ENCODE measurements at places on chromosomes 5 and 9.

DNA sequence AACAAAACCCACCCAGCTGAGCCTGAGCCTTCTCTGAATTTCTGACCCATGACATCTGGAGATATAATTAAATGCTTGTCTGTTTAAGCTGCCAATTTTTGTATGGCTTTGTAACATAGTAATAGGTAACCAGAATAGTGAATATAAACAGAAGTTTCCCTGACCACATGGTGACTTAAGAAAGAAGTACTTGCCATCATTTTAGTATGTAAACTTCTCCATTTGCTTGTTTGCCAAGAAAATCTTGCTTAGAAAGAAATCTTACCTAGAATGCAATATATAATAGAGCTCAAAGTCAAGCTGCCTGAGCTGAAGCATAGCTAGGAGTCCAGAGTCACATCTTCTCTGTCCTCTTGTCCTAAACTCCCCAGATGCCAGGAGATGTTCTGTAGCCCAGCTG, 117.0 kb downstream of the PCSK1 start:
- no peak for DNase-seq

DNA sequence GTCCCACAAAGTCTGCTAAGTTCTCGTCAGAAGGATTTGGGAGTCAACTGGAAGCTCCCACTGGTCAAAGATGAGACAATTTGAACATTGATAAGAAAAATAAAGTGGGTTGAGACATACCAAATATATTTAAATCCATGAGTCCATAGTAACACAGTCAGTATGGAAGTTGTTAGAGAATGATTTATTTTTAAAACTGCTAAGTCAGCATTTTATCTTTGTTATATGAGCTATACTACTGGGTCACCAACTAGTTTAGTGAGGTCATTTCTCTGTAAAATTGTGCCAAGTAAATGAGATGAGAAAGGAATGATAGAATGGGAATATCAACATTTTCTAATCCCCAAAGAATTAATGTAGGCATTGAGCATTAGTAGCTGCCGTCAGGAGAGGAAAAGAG, 60.2 kb downstream of the UHRF2 start:
- DNase-seq, result no peak

DNA sequence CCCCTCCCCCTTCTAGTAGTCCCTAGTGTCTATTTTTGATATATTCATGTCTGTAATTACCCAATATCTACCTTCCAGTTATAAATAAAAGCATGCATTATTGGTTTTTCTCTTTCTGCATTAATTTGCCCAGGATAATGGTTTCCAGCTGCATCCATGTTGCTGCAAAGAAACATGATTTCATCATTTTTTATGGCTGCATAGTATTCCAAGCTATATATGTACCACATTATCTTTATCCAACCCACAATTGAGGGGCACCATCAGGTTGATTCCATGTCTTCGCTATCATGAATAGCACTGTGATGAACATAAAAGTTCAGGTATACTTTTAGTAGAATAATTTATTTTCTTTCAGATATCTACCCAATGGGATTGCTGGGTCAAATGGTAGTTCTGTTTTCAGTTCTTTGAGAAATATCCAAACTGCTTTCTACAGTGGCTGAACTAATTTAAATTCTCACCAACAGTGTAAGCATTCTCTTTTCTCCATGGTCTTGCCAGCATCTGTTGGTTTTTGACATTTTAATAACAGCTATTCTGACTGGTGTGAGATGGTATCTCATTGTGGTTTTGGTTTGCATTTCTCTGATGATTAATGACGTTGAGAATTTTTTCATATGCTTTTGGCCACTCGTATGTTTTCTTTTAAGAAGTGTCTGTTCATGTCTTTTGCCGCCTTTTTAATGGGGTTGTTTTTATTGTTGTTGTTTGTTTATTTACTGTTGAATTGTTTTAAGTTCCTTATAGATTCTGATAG, 746.1 kb upstream of the MEF2C start:
- DNase-seq, result no peak

- no peak for DNase-seq
Measured at GRCh38 chr5:82635561-82636288, 357.6 kb upstream of the RPS23 start.

DNA sequence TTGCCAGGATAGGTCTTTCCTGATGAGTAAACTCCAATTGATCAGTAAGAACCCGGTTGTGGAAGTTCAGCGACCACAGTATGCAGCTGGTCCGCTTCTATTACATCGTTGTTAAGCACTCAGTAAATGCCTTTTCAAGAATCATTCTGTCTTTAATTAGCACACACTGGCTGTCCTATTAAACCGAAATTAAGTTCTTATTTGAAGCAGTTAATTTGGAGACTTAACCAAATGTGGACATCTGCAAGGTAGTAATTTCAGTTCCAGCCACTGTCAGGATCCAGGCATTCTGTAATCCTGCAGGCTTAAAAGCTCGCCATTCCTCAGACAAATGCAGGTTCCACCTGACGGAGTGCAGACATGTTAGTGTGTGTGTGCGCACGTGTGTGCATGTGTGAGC, 254.6 kb downstream of the IRX2 start:
- DNase-seq, result no peak

- DNase-seq, result peak; percentile 34
Measured at GRCh38 chr9:34744295-34745221, 34.6 kb upstream of the CCL21 start.

- no peak for DNase-seq
Measured at GRCh38 chr9:125739436-125739835, 7.7 kb upstream of the PBX3 start.

- DNase-seq, result no peak
Measured at GRCh38 chr5:124650147-124650561, 96.3 kb downstream of the ZNF608 start.

- DNase-seq, result no peak
Measured at GRCh38 chr5:93243481-93243880, 337.5 kb downstream of the NR2F1-AS1 start.

DNA sequence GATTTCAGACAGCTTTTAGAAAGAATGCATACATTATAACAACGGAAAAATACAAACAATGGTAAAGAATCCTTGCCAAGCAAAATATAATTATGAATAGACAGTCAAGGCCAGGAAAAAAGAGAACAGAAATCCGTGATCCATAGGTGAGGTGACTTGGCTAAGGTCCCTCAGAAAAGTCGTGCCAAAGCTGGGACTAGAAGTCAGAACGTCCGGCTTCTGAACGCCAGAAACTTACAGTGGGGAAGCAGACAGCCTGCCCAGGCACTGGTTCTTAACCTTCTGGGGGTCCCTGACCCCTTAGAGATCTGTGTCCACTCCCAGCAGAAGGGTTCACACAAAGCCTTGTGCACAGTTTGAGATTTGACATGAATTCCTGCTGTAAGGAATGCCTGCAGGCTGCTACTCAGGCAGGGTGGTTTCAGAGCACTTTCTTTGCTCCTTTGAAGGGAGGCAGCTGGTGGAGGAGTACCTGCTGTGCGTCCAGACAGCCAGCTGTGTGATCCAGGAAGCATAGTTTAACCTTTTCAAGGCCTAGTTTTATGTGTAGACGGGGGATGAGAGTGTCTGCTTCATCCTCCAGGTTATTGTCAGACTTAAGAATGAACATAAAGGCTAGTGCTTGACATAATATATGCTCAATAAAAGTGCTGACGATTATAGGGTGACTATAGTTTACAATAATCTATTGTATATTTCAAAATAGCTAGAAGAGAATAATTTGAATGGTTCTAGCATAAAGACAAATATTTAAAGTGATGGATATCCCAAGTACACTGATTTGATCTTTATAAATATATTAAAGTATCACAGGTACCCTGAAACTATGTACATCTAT, 852 bp downstream of the ARHGEF37 start:
- DNase-seq, result peak; percentile 43

DNA sequence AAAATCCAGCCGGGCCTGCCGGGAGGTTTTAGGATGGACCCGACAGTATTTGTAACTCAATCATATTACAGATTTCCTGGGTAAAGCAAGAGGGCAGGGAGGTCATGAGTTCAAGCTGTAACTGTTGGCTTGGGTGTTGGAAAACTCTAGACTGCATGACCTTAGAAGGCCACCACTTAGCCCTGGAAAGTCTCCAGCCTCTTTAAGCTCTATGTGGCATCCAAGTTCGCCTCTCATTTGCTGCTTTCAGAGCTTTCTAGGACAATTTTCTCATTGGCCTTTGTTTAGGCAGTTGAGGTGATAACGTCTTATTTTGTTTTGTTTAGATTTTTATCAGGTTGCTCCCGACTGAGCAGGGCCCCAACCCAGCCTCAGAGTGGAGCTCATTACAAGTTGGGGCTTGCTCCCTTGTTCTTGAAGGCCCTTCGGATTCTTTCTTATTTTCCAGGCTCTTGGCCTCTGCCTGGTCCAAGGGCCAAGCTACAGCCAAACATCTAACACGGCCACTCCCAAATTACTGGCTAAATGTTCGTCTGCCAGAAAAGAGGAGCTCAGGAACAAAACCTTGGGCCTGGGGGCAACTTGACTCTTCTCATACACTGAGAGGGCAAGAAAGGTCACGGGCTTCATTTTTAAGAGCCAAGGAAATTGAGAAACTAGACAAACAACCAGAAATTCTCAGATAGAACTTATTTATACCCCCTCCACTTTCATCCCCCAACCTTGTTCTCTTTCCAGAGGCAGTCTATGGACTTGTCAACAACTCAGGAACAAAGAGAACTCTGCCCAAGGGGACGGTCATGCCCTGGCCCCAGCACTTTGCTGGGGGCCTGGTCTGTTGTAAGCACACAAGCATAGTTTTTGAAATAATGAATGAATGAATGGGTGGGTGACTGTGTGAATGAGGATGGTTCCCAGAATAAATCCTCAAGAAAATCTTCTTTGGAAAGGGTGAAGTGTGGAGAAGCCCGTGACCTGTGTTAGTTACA, 526.9 kb downstream of the BNC2 start:
- DNase-seq, result peak; percentile 45

- DNase-seq, result no peak
Measured at GRCh38 chr9:37408933-37409710, 13.4 kb upstream of the GRHPR start.

DNA sequence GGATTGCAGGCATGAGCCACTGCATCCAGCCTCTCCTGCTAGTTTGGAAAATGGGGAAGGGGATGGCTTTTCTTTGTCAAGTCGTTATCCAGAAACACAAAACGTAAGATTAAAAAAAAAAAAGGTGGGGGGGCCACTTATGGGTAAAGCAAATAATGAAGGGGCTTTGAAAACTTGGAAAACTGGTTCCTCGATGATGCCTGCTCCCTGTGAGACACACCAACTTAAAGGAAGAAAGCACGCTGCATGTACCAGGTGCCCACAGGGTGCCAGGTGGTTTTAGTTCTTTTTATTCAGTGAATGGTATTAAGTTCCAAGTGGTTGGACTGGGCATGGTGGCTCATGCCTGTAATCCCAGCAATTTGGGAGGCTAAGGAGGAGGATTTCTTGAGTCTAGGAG, 170.1 kb downstream of the GOLPH3 start:
- no peak for DNase-seq
